Stimulated activated CD8-positive, alpha-beta memory T cell treated with anti-CD3 and anti-CD28 coated beads, Interleukin-4, amount 100 ng/mL, for 4 hours (primary cell): ENCODE measurements at places on chromosomes 6 and 20.

DNA sequence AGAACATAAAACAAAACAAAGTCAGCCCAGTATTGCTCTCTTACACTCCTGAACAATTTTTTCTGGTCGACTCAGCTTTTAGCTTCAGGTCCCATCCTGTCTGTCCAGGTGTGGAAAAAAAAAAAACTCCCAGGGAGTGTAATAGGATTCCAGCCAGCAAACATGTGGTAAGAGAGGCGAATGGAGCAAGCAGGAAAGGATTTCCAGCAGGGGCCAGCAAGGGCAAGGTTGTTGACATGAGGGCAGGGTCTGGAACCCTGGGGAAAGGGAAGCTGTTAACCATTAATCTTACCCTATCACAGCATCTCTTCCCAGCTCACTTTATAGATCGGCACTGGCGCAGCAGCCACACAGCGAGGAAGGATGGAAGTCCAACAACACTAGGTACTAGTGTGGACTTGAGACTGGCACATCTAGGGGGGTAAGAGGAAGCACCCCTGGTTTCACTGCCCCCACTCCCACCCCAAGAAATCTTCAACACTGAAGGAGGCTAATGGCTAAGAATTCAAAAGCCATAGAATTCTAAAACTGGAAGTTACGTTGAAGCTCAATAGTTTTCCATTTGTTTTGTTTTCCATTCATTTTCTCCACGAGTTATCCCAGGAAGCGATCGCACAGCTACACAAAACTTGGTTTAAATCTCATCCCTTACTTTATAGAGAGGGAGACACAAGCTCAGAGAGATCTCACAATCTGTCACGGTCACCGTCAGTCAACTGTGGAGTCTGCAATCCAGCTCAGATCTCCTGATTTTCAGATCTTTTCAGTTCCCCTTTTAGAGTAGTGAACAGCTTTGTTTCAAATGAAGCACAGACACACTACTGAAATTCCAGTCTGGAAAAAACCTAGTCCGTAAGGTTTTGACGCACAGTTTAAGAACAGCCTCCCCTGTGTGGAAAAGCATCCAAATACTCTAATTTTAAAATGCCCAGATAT lies 53.3 kb downstream of the SLC22A23 start:
- DNase-seq = no peak

DNA sequence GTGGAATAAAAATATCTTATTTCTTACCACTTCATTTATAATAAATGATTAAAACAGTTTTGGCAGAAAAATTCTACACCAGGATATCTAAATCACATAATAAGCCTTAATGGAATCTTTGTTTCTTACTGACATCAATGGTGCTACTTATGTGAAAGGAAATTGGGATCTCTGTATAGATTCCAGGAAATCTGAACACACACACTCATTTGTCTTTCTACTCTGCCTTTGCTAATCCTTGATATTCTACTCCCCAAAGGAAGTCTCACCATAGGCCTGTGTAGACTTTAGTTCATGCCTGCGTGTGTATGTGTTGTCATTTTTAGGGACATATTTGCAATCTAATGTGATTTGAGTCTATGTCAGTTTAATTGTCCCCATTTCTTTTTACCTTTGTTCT lies 7.9 kb downstream of the ADGRB3 start:
- DNase-seq = no peak

- no peak for DNase-seq
Measured at GRCh38 chr6:14209000-14209399, 91.4 kb downstream of the CD83 start.

GRCh38 chr6:150392452-150393220 lies 23.8 kb downstream of the IYD start:
- DNase-seq = no peak

DNA sequence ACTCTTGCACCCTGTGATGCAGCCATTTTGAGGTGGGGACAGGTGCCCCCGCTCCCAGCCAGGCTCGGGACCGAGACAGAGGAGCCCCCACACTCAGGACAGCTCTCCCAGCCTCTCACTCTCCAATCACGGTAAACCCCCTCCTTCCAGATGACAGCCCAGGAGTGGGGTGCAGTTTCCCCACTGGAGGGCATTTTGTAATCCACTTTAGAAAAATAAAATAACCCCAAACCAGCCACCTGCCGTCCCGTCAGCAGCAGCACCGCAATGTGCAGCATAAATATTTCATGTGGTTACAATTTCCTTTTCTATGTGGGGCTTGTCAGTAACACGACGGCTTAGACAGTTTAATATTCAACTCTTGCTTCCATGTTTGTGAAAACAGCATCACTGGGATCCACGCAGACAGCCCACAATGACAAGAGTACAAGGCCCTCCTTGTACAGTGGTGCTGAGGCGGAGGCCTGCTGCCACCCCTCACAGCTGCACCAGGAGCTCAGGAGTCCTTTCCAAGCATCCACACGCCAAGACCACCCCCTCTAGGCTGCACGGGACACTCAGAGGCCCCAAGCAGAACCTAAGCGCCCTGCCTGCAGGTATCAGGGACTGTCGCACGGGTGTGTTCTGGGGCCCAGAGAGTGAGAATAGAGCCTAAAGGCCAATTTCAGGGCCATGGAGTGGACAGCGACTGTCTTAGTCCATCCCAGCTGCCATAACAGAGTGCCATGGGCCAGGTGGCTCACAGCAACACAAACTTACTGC lies 116.7 kb downstream of the JPH2 start:
- no peak for DNase-seq

DNA sequence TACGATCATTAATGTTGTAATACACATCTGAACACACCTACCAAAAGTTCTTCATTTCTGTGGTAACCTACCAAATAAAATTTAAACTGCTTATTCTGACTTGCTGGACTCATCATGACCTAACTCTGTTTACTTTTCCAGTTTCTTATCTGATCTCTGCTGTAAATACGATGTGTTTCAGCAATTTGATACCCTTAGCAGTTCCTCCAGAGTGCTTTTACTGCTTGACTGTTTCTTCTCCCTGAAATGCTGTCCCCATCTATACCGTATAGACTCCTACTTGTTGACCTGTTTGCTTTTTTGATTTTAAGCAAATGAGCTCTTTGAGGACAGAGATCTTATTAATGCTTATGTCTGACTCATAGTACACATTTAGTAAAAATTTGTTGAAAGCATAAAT lies 119.5 kb downstream of the SCAF8 start:
- DNase-seq = no peak

DNA sequence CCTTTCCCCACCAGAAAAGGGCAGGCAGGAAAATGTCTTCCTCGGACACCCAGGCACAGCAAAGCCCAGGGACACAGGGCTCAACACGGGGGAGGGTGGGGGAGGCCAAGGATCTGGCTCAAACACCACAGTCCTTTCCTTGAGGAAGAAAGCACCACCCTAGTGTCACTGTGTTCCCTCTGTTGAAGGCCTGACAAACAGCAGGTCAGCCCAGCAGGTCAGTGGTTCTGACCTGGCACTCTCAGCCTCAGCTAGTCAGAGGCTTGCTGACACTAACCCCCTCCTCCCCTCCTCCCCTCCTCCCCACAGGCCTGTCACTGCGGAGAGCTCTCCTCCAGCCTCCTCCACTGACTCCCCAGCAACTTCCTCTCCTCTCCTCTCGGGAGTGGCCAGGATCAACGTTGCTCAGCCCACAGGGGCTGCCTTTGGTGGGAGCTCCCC lies 239.6 kb downstream of the LRFN2 start:
- DNase-seq = no peak

DNA sequence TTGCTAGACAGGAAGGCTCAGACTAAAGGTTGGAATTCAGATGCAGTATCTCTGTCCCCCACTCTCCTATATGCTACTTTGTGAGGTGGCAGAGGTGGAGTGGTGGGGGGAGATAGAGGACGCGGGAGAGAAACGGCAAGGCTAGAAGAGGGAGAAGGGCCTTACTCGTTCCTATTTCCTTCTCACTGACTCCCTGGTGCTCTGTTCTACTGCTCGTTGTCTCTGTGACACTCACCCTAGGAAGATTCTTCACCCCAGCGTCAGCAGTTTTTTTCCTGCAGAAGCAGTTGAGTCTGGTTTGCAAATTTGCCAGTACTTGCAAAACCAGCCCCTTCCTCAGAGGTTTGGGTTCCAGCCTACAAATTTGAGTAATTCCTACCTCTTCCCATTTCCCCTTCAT lies 801.1 kb upstream of the SLC35B3 start:
- no peak for DNase-seq

GRCh38 chr6:111601886-111602285 lies 3.8 kb downstream of the TRAF3IP2 start:
- no peak for DNase-seq

DNA sequence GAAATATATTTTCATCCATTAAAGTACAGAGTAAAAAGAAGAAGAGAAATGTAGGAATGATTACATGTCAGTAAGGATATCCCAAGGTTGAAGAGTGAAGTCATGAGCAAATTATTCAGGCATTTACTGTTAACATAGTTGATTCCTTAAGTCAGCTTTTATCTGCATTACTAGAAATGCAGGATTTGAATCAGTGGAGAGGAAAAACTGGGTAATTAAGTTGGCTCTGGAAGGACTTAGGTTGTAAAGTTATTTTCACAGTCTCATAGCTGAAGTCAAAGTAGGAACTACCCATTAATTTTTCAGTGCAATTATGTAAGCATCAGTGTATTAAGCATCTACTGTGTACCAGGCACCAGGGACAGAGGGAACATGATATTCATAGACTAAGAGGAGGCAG lies 7.8 kb downstream of the NAA20 start:
- DNase-seq = no peak

DNA sequence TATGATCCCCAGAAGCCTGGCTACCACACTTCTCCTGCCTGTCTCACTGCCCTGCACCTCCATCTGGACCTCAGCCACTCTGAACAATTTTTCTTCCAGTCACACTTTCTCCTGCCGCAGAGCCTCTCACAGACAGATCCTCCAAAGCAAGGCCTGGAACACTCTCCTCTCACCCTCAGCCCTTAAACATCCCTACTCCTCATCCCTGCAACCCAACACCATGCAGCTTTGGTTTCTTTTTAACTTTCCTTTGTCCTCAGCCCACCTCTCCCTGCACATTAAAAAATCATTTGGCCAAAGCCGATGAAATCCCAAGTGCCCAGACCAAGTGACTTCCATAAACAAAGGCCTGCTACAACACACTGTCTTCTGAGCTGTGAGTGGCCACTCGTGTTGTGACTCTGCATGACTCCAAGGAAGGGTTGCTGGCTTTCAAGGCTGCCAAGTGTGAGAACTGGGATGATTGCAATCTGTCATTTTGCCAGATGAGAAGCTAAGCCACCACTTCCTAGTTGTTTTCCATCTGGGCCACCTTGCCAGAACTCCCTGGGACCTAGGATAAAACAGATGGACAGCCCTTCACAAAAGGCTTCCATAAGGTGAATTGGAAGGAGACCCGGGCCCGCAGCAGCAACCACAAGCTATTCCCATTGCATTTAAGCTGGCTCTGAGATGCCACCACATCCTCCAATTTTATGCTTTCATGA lies 144.4 kb upstream of the SSTR4 start:
- no peak for DNase-seq

- DNase-seq = no peak
Measured at GRCh38 chr6:77774457-77774856, 121.6 kb downstream of the MEI4 start.

DNA sequence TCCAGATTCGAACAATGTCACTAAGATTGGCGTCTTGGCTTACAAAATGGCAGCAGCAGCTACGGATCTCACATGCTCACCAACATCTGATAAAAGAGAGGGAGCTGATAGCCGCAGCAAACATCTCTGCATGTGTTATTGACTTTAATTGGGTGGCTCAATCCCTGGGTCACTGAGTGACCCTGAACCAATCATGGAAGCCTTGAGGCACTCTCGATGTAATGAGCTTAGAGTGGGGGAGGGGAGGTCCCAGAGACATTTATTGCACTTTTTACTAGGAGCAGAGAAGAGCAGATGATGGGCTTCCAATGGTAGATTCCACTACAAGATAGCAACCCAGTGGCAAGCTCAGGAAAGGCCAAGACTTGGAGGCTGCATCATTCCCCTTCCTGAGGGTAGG lies 238.7 kb downstream of the BMP7 start:
- DNase-seq = no peak

GRCh38 chr20:23294671-23295070 lies 55.9 kb upstream of the NXT1 start:
- no peak for DNase-seq

GRCh38 chr6:116568111-116568510 lies 3.2 kb upstream of the RWDD1 start:
- no peak for DNase-seq

DNA sequence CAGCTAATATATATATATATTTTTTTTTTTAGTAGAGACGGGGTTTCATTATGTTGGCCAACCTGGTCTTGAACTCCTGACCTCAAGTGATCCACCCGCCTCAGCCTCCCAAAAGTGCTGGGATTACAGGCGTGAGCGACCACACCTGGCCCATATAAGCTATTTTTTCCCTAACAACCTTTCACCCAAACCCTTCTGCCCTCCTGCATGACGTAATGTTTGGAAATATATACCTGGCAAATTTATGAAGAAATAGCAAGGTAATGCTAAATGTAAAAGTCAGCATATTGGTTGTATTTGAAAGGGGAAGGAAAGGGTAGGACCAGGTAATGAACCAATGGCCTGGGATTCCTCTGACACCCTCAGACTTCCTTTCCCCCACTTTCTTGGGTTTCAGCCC lies 325.5 kb upstream of the ARID1B start:
- no peak for DNase-seq

GRCh38 chr6:167091026-167091804 lies 31.7 kb upstream of the CCR6 start:
- DNase-seq = no peak

DNA sequence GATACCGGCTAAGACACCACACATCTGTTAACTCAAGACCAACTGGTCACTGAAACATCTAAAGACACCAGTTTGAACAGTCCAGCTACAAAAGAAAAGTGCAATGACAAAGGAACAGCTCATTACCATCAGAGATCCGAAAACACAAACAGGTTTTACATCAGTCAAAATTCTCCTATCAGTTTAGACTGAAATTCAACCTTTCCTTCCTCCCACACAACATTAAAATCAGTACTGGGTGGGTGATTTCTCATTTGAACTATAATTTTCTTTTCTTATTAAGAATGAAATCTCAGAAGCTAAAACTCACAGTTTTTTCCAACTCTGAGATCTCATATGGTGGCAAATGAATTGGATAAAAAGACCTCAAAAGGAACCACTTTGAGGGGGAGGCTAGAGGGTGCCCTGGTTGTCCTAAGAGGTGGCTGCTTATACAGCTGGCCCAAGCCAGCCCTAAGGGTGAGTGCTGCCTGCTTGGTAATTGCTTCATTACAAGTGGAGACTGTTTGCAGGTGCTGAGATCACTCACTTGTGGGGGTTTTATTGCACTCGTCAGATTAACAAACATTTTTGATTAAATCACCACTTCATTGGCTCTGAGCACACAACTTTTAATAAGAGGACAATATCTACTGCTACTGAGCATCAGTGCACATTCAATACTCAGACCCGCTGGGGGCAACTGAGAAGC lies 4.3 kb downstream of the CCDC167 start:
- DNase-seq = no peak
